NCI-H460 (cell line): ENCODE measurements at places on chromosomes 1 and 21. TPM values are rescaled to one million over a fixed set of nuclear protein-coding genes. Genes with fewer than 3 reads are reported as not detected.

DNA sequence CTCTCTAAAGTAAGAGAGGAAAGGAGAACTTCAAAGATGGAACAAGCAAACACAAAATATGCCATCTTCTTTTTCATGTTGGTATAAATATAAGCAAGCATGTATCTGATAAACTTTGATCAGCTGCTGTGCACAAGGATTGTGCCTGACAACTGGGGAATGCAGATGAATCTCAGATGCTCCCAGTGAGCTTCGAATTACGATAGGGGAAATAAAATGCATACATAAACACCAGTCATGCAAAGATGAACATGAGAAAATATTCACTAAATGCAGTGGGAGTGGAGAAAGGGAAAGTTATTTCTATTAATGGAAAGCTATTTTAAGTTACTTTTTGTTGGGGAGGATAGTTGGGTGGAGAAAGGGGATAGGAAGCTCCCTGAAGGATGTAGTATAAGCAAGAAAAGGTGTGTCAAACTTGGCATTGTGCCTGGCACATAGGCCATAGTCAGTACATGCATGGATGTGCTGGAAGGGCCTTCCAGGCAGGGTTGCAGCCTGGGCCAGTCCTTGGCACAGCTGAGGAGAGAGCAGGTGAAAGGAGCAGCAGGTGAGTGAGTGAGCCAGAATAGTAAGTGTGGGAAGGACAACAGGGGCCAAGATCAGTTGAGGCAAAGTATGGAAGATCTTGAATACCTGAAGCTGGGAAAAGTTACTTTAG is 57.8 kb upstream of the PGD start:
- no peak for DNase-seq

DNA sequence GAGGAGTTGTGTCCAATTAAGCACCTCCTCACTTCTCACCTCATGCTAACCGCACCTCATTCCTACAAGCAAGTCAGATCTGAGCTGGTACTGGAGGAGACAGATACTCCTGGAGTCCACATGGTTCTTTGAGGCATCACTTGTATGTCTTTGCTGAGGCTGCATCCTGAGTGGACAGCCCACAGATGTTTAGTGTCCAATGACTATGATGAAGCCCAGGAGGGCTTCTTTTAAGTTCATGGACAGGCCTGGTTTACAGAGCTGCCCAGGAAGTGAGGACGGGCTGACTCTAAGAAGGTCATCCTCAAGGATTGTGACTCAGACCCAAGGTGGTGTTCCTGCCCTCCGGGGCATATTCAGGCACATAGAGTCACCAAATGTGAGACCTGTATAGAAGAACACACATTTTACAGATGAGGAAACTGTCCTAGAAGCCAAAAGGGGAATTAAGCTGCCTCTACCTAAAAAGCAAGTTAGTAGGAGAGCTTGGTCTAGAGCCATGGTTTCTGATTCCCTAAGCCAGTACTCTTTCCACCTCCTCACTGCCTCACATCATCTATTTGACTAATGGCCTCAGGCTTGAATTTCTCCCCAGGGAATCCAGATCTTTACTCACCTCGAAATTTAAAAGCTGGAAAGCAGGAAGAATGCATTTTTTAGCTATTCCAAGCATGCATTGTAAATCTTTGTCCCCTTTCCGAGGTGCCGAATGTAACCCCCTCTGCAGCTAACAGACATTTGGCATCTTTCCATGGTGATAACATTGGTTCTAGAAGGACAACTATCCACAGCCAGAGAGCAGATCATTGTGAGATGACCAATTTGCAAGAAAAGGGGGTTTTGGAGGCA is 228.1 kb downstream of the OMA1 start:
- no peak for DNase-seq

DNA sequence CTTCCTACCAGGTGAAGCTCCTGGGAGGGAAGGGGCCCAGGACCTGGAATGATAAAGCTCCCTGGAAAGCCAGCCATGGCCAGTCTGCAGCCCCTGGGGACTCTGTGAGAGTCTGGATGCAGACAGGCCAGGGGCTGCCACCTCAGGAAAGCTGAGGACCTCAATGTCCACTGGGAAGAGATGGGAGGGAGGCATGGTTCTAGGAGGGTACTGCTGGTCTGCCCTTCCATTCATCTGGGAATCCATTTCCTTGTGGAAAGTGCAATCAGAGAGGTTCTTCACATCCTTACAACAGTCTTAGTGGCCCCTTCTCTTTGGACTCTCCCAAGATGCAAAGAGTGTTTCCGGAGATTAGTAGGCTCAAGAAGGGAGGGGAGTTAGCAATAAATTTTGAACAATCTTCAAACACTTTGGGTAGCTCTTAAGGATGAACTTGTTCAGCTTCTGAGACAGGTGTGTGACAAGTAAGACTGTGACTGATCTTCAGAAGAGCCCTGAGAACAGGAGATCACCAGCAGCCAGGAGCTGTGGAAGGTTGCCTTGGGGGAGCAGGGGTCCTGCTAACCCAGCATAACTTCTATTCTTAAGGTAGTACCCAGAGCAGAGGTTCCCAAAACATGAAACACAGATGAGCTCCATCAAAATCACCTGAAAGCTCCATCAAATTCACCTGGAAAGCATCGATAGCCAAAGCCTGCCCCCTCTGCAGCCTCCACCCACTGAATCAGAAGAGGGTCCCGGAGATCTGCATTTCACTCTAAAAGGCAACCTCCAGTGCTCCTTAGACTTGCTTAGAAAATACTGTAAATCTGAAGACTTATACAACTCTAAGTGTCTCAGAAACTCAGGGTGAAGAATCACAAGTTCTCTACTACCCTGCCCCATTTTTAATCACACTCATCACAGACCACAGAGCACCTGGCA is 616 bp upstream of the LAX1 start:
- DNase-seq = no peak

- no peak for DNase-seq
Observed at GRCh38 chr1:164863056-164863455, 304.1 kb downstream of the PBX1 start.

The CELA2A gene
- total RNA-seq = not detected in 2 replicates

DNA sequence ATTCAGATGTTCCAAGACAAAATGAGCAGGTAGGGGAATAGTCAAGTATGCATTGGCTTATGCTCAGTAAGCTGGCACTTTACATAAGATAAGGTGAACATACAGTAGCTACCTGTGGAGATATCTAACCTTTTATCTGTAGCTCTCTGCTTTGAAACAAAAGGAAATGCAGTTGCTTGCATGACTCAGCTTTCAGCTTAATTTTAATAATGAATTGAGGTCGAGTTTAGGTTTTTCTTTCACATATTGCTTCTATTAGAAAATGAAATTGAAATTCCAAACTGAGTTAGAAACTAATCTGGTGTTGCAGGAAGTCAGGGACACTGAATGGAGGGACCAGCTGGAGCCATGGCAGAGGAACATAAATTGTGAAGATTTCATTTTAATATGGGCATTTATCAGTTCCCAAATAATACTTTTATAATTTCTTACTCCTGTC is 8.3 kb downstream of the FRRS1 start:
- no peak for DNase-seq

DNA sequence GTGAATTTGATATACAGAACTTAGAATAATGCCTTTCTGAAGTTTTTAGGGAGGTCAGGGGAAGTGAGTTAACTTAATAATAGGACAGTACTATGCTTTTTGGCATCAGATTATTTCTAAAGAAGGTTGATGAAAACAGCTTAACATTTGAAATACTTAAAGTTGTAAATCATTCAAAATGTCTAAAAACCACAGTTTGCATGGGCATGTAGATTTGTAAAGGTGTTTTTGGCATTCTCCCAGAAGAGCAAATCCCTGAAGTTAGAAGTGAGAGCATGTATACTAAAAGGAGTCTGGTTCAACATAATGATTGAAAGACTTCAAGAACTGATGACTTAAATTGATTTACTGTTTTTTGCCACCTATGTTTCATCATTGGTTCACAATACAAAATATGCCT is 6.7 kb downstream of the DR1 start:
- no peak for DNase-seq

The RASSF5 gene
- 0.06 and 0.17 TPM in 2 replicates for total RNA-seq

- no peak for DNase-seq
Observed at GRCh38 chr21:45846373-45847160, 135.0 kb upstream of the COL6A1 start.

GRCh38 chr1:166383137-166383536 is 216.3 kb upstream of the FAM78B start:
- DNase-seq = no peak

GRCh38 chr1:11142618-11143391 is 43.1 kb upstream of the EXOSC10 start:
- DNase-seq = no peak

The CCDC27 gene
- total RNA-seq = not detected in 2 replicates

The CRP gene
- total RNA-seq = not detected in 2 replicates

- DNase-seq = no peak
Observed at GRCh38 chr1:32774950-32775634, 42.1 kb downstream of the YARS1 start.

- DNase-seq = no peak
Observed at GRCh38 chr1:184555665-184556641, 169.1 kb downstream of the C1orf21 start.

GRCh38 chr1:109904105-109904817 is 6.4 kb upstream of the CSF1 start:
- no peak for DNase-seq

DNA sequence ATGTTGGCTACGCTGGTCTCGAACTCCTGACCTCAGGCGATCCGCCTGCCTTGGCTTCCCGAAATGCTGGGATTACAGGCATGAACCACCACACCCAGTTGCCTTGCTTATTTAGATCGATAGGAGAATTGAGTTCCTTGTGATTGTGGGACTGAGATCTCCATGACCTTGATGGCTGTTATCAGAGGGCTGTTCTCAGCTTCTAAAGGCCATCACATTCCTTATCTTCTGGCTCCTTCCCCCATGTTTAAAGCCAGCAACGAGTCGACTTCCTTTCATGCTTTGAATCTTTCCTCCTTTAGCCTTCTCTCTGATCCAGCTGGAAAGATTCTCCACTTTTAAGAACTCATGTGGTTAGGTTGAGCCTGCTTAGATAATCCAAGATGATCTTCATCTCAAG is 38.0 kb downstream of the CTH start:
- no peak for DNase-seq

The C1QC gene
- not detected in 2 replicates for total RNA-seq

DNA sequence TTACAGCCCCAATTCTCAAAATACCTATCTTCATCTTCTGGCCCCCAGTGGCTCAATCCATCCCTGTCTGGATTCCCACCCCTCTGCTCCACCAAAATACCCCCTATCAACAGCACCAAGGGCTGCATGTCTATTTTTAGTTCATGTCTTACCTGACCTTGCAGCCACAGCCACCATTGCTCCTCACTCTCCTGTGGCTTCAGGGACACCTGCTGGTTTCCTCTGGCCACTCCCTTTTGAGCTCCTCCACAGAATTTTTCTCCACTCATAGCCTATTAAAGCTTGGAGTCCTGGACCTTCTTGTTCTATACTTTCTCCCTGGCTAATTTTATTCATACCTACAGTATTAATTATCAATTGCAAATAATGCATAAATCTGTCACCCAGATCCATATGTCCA is 125.3 kb upstream of the NGF start:
- DNase-seq = no peak
